ENCODE measurements at places on chromosomes 7 and 10.

- no peak for DNase-seq
Measured at GRCh38 chr7:121286742-121287734, 41.8 kb upstream of the WNT16 start.

DNA sequence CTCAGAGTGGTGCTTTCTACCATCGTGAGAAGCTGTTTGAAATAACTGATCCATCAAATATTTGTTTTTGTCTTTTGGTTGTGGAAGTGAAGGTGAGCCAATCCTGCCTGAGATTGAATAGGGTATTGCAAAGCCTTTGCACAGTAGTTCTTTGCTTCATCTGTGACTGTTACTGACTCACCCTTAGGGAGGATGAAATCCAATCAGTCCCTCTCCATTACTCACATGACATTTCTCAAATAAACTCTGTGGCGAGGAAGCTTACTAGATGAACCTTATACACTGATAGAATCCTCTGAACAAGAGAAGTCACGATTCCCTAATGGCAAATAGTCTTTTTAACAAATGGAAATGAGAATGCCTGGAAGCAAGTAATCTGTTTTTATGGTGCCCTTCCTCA, 31.9 kb downstream of the HEPACAM2 start:
- DNase-seq: no peak

DNA sequence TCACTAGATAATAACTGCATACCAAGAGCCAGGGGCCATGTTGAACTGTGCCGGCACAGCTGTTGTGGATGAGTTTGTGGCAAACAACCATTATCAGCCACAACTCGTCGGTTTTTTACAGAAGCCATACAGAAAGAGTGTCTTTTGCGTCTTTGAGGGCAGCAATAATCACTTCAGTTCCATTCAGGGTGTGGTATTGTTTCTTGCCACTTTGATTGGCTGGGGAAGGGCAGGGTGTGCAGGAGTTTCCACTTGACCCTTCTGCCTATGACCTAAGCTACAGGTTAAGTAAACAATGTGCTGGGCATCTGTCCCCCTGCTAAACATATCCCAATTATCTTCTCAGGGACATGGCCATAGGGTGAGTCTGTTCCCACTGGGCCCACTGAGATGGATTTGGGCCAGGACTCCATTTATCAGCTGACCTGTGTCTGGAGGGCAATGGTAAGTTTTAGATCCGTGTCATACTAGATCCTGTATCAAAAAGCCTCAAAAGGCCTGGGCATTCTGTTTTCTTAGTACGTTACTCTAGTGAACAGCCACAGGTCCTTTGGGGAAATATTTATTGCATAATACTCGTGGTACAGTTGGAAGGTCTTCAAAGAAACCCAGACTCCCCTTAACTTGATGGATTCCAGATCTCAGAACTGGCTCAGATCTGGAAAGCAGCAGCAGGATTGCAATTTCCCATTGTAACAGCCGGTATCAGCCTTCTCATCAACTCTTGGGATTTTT, 15.9 kb downstream of the ZNF3 start:
- DNase-seq: no peak

GRCh38 chr7:98841179-98841997, 28.4 kb downstream of the TMEM130 start:
- no peak for DNase-seq

GRCh38 chr10:50393784-50394467, 142.6 kb upstream of the ASAH2 start:
- DNase-seq: no peak

GRCh38 chr7:77894574-77895091, 96.1 kb downstream of the PHTF2 start:
- DNase-seq: no peak

DNA sequence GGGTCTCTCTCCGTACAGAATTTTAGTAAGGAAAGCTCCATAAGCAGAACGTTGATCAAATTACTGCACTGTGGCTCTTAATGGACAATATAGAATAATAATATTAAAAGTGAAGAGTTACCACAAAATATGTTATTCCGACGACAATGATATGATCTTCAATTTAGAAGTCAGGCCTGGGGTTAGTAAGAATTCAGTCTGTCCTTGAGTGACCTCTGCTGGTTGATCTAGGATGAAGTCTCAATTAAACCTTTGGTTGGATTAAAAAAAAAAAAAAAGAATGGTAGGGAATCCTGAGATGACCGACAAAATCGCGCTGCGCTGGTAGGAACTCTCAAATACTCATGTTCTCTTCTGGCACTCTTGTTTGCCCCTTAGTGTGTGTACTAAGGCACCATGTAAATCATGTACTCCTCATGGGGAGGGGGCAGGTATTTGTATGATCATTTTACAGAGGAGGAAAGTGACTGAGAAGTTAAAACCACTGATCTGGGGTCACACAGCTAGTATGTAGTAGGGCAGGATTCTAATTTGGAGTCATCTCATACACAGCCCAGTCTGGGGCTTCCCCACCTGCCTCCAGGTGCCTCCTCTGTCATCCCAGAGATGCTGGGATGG, 161.3 kb upstream of the NPVF start:
- DNase-seq: peak; percentile 4

GRCh38 chr10:121276822-121277221, 321.4 kb downstream of the FGFR2 start:
- DNase-seq: no peak

GRCh38 chr10:35050568-35050967, 39.6 kb downstream of the CUL2 start:
- DNase-seq: no peak

DNA sequence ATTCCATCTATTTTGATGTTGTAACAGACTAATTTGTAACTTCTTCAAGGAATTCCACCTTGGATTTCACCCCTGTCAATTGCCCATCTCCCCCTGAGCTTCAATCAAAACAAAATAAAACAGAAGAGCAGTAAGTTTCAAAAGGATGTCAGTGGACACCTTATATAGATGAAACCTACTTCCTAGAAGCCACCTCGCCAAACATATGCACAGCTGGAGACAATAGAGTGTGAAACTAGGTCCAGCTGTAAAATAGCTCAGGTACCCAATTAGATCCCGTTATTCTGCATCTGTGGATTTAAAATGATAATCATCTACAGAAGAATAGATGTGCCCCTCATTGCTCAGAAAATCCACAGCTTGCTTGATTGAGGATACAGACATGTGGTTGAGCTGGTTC, 598.6 kb downstream of the SH2D4B start:
- no peak for DNase-seq

DNA sequence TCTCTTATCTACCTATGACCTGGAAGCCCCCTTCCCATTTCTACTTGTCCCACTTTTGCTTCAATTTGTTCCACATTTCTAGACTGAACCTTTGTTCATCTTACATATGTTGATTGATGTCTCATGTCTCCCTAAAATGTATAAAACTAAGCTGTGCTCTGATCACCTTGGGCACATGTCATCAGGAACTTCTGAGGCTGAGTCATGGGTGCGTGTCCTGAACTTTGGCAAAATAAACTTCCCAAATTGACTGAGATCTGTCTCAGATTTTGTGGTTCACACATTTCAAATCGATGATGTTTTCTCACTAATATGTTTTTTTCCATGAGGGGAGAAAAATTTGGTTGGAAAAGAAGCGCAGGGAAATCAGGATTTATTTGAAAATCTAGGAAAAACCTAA, 406.2 kb upstream of the LRRTM3 start:
- DNase-seq: no peak

DNA sequence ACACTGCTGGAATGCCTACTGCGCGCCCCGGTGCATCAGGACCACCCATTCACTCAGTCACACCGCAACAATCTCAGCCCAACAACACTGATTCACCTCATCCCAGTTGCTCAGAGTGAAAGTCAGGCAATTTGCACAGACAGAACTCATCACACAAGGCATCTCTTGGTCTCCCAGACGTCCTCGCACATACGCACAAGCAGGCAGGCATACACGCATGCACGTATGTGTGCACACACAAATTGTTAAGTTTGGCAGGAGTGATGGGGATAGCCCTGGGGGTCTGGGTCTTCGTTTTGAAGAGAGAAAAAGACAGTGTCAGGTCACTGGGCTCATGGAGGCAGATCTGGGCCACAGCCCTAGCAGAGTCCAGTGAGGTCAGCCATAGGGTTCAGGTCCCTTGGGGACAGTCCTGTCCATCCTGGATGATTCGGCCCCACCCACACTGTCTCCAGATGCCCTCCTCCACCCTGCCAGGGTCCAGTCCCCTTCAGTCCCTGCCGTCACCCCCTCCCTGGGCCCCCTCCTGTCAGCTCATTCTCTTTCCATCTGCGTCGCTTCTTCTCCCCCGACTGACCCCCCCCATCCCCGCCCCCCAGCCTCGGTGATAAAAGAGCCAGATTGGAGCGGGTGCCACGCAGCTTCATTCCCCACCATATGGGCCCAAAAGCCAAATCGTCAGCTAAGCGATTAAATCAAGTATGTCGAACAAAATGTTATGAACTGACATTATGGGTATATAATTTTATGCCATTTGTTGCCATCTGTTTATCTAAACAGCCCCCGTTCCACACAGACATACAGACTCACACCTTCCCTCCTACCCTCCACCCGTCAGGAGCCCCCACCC, 48.5 kb upstream of the SLF2 start:
- DNase-seq: no peak

GRCh38 chr10:36441557-36441956, 683.8 kb upstream of the ANKRD30A start:
- no peak for DNase-seq

GRCh38 chr10:60389413-60390025, at the start of gene ANK3:
Gene ANK3 (minus strand): TSS chr10:60389875. CDS start chr10:60389538, 337 bp downstream.
- DNase-seq: no peak

GRCh38 chr10:43091846-43092245, 15.0 kb downstream of the RET start:
- no peak for DNase-seq

GRCh38 chr10:110498087-110498981, 627 bp downstream of the DUSP5 start:
- no peak for DNase-seq

GRCh38 chr7:17907014-17907413, 33.3 kb downstream of the SNX13 start:
- DNase-seq: no peak

DNA sequence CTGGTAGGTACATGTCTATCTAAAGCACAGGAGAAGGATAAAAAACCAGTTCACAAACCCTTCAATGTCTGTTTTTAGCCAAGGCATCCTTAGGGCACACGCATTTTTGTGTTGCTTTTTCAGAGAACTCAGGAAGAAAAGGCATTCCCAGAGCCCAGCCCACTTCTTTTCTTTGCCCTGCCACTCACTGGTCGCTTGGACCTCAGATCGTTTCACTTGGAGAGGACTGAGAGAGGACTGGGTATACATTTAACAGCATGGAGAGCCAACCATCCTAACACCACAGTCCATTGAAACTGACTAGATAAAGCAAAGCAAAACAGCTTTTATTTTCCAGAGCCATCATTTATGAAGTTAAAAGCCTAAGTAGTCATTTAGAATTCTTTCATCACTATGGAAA, 194.2 kb downstream of the CAMK1D start:
- no peak for DNase-seq

- DNase-seq: no peak
Measured at GRCh38 chr7:19269301-19269700, 124.1 kb upstream of the FERD3L start.

- peak; percentile 51 for DNase-seq
Measured at GRCh38 chr7:43700059-43700501, 29.2 kb downstream of the COA1 start.

DNA sequence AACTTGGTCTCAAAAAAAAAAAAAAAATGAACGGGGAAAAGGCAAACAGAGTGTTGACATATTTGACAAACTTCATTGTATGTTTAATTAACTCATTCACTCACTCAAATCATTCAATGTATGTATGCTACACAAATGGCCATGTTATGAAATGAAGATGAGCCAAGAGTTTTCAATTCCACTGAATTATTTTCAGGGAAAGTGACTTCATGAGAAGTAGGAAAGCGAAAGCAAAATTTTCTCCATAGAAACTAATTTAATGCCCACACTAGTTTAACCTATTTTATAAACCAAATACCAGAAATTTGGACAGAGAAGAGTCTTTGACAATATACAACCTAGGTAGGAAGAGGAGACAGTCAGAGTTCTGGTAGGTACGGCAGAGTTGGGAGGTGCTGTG, 119.5 kb downstream of the HIPK2 start:
- DNase-seq: no peak

DNA sequence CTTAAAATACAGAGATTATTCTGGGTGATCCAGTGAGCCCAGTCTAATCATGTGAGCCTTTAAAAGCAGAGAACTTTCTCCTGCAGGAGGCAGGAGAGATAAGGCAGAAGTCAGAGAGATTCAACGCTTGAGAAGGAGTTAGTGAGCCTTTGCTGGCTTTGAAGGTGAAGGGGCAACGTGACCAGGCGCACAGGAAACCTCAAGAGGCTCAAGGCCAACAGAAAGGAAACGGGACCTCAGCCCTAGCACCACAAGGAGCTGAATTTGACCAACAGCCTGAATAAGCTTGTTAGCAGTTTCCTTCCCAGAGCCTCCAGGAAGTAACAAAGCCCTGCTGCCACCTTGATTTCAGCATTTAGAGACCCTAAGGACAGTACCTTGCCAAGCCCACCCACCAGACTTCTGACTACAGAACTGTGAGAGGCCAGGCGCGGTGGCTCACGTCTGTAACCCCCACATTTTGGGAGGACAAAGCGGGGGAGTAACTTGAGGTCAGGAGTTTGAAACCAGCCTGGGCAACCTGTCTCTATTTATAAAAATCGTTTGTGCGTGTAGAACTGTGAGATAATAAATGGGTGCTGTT, 87.3 kb upstream of the KAT6B start:
- no peak for DNase-seq

GRCh38 chr10:97483921-97484320, 14.3 kb downstream of the MMS19 start:
- no peak for DNase-seq

DNA sequence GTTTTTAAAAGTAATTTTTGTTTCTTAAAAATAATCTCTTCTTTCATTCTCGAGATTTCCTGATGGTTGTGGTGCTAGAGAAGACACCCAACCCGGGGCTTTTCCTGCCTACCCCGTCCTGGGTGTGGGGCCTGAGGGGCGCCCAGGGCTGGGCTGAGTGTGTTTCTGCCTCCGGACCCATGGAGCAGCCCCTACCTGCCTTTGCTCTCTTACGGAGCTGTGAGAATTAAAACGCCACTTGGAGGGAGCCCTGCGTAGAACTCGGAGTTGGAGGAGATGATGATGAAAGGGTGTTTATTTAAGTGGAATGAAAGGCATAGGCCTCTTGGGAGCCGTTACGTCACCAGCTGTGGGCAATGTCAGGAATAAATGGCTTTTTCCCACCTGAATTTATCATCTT, 261.8 kb upstream of the SHH start:
- DNase-seq: no peak

- DNase-seq: peak; percentile 93
Measured at GRCh38 chr10:15084502-15084922, 4.1 kb downstream of the ACBD7 start.

DNA sequence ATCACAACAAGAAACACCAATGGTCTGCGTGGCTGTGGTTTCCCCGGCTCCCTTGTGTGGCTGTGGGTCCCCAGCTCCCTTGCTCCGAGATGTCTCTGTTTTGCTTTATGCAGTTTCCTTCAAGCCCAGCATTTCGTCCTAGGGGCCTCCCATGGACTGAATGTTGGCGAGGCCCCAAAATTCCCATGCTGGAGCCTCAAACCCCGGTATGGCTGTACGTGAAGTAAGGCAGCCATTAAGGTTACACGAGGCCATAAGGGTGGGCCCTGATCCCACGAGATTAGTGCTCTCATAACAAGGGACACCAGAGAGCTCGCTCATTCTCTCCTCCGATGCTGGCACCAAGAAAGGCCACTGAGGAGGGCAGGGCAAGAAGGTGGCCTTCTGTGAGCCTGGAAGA, 44.6 kb downstream of the INSIG1 start:
- no peak for DNase-seq

Measured in HFF-Myc (cell line).